ENCODE measurements at places on chromosomes 11 and 22.
A peak's percentile ranks its signal among the peaks of the same experiment; 100 is the strongest.

- DNase-seq = peak; percentile 26
These were observed 52.8 kb upstream of the APOA1 start for GRCh38 chr11:116890193-116890592.

DNA sequence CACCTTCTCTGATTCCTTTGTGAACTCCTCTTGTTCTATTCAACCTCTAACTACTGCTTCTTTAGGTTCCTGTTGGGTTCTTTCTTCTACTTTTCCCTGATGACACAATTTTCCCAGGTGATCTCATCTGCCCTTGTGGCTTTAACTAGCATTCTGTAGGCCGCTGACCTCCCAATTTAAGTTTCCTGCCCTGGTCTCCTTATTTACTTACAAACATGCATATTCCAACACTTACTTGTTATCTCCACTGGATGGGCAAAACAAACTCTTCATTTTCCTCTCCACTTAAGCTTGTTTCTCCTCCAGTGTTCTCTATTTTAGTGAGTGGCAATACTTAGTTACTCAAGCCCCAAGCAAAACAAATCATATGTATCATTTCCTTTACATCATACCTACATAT is 734.5 kb downstream of the METTL15 start:
- DNase-seq = no peak

GRCh38 chr11:15806217-15806616 is 550.1 kb downstream of the SOX6 start:
- DNase-seq = no peak

- DNase-seq = no peak
These were observed 693 bp downstream of the NFAM1 start for GRCh38 chr22:42431401-42432019.

GRCh38 chr11:128747728-128748148 is 53.9 kb downstream of the FLI1 start:
- DNase-seq = no peak

DNA sequence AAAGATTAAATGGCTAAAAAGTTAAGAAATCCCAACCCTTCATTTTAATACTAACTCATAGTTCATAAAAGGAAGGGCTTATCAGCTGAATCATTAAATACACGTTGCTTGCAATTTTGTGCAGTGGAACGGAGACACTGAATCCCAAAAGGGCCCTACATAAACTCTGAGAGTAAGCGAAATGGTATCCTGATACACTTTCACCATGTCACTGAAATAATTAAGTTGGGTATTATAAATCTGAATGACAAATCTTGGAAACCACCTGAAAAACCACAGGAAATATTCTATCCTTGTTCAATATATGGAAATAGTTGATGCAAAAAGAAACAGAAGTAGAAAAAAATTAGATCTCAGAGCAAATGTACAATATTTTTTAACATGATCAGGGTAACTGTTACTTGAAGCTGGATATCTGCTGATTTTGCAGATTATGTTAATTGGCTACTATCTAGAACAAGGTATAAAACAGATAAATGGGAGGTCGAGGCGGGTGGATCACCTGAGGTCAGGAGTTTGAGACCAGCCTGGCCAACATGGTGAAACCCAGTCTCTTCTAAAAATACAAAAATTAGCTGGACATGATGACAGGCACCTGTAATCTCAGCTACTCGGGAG is 55.1 kb downstream of the MAML2 start:
- no peak for DNase-seq

GRCh38 chr11:45906096-45906682 is 882 bp downstream of the FREY1 start:
- DNase-seq = no peak

- no peak for DNase-seq
These were observed 258.5 kb upstream of the SORL1-AS1 start for GRCh38 chr11:121711236-121711635.

DNA sequence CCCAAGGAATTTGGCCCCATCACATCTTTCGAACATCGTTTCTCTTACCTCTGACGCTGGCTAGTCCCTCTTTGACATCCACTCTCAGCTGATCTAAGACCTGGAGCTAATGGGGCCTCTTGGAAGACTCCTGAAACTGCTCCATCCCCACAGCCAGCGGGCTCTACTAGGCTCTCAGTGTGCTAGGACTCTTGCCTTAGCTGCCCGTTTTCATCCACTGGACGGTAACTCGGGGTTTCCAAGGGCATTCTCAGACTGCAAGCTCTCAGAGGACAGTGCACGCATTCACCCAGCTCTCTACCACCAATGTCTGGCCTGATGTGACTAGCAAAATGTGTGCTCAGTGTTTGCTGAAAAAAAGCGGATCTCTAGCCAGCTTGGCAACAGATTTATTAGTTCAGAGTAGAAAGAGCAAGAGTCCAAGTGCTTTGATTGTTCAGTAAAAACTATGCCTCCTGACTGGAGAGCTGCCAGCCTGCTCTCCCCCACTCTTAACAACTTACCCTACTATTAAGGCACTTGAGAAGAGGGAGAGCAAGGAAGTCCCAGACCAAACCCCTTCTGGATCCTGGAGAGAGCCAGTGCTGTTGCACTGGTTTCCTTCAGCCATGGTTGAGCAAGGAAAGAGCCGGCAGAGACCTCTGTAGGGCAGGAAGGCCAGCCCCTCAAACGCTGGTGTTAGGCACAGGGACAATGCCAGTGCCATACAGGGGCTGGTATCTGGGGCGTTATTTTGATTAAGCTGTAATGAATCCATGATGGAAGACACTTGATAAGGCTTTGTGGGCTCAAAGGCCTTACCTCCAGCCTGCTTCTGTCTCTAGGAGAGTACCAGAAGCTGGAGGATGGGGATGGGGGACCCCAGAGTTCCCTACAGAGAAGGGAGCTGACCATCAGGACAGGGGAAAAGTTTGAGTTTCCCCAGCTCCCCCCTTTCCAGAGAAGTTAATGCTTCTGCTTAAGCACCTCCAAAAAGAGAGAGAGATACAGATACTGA is 9.2 kb downstream of the RELA start:
- no peak for DNase-seq

DNA sequence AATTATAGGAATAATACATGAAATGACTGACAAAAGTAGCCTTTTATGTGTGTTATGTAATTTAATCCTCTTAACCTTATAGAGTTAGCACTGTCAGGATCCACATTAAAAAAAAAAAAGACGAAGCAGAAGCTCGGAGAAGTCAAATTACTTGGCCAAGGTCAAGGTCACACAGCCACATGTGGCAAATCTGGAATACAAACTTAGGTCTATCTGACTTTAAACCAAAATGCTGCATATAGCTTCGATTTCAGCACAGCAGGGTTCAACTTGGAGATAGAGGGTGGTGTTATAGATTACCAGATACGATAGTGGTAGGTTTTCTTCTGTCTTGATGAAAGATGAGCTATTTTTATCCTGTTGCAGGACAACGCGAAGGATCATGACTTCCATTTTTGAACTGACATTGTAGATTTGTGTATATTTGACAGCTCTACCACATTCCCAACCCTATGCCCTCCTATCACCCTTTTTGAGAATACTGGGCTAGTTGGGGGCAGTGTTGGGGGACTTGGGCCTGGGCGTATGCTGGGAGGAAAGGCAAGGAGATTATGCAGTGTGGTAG is 11.6 kb upstream of the EHF start:
- no peak for DNase-seq

GRCh38 chr11:57634311-57634710 is 15.4 kb downstream of the YPEL4 start:
- DNase-seq = no peak

DNA sequence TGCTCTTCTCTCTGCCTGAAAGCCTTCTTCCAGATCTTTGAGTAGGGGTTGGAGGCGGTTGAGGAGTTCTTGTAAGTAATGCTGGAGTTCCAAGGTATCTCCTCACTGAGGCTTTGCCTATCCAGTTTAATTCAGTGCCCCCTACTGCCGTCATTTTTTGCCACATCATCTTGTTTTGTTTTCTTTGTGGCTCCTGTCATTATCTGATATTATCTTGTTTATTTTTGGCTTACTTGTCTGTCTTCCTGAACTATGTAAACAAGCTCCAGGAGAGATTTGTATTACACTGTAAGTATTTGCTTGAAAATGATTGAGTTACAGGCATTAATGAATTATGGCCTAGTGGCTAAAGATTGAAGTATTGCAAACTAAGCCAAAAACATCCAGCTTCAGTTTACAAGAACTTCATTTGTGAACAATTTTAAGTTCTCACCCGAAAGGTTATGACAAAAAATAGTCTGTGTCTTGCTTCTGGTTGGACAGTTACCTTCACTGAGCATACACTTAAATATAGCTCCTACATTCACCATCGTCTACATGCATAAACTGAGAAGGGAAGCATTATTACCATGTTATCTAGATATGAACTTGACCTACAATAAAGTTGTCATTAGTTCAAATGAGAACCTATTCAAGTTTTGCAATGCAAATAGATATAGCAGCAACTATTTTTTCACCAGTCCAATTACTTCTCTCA is 154.8 kb downstream of the ARHGAP42 start:
- DNase-seq = no peak

DNA sequence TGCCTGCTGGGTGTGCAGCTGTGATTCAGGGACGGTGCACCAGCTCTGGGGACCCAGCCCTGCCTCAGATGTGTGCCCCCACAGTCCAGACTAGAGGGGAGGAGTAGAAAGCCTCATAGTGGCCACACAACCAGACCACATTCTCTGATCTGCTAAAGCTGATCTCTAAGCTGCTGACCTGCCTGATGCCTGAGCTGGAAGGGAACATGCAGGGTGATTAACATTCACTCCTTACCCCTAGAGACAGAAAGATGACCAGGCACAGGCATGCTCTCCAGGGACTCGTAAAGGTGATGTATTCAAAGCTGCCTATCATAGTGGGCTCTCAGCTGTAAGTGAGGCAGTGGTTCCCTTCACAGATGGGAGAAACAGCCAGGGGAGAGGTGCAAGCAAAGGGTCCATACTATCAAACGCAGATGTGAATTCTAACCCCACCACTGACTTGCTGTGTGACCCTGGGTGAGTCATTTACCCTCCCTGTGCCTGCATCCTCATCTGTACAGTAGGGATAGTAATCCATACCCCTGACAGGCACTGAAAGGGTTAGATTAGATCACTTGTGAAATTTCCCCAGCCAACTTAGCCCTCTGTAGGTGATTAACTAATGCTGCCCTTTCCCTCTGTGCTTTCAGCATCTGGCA is 29.0 kb upstream of the LRRC32 start:
- no peak for DNase-seq
